ENCODE measurements at places on chromosomes 2 and 18.

DNA sequence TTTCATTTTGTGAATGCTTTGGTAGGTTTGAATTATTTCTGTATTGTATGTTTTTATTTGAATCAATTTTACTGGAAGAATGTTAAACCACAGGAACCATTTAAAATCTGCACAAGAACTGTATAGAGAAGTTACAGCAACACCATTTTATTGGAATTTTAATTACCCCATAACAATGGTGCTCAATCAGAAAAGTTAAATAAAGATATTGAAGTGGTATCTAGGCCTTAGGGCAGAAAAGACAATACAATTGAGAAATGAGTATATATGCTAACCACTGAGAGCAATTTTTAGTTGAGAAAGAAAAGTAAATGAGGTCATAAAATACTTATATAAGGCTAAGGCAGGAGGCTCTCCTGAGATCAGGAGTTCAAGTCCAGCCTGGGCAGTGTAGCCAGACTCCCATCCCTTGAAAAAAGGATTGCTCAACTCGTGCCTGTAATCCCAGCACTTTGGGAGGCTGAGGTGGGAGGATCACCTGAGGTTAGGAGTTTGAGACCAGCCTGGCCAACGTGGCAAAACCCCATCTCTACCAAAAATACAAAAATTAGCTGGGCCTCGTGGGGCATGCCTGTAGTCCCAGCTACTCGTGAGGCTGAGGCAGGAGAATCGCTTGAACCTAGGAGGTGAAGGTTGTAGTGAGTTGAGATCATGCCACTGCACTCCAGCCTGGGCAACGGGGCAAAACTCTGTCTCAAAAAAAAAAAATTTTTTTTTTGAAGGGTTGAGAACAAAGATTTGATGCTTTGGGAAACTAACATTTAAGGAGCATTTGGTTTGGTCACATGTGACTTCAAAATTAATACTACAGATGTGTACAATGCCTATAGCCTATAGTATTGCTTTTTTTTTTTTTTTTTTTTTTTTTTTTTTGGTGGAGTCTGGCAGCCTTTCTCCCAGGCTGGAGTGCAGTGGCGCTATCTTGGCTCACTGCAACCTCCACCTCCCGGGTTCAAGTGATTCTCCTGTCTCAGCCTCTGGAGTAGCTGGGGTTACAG, 212.9 kb upstream of the STON1 start:
- no peak for DNase-seq

DNA sequence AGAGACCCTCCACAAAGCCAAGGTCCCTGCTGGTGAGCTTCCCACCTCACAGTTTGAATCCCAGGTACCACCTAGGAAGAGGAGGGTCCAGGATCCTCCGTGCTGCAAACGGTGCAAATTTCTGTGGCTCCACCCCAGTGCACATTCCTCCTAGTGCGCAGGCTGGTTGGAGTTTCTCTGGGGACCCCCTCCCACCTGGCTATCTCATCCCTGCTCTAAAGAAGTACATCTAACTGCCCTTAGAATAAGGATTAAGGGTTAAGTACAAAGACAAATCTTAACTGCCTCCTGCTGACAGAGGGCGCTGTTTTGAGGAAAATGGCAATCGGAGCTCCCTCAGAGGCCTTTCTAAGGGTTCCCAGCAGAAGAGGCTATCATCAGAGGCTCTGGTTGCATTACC, 109.6 kb upstream of the FSIP2 start:
- DNase-seq, result no peak

GRCh38 chr2:154198866-154199265, 327.1 kb downstream of the GALNT13 start:
- no peak for DNase-seq

- DNase-seq, result no peak
Observed at GRCh38 chr18:13243363-13243762, 24.8 kb downstream of the LDLRAD4 start.

- no peak for DNase-seq
Observed at GRCh38 chr18:53701697-53702096, 522.8 kb downstream of the MBD2 start.

All from stimulated activated CD4-positive, alpha-beta T cell treated with anti-CD3 and anti-CD28 coated beads, Interleukin-4, amount 100 ng/mL, for 1 hour (primary cell).